Dorsolateral prefrontal cortex (tissue), 122 donors: ENCODE measurements at places on chromosomes 1 and 21.

- DNase-seq, result no peak
These were observed 222.7 kb upstream of the PTBP2 start for GRCh38 chr1:96498744-96499340.

DNA sequence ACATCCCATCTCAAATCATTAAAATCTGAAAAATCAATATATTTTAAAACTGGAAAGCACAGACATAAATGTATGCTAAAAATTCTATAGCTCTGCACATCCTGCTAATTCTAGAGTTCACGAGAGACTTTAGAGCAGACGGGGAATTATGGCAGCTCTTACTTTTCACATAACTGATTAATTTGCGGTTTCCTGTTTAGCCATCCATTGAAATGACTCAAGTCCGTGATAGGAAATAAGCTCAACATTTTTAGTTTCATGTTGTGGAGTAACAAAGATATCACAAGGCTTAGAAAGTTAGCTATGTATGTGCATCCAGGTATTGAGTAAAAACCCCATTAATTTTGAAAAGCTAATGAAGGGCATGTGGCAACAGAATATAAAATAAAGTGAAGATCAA, 123.2 kb downstream of the SMYD2 start:
- no peak for DNase-seq

DNA sequence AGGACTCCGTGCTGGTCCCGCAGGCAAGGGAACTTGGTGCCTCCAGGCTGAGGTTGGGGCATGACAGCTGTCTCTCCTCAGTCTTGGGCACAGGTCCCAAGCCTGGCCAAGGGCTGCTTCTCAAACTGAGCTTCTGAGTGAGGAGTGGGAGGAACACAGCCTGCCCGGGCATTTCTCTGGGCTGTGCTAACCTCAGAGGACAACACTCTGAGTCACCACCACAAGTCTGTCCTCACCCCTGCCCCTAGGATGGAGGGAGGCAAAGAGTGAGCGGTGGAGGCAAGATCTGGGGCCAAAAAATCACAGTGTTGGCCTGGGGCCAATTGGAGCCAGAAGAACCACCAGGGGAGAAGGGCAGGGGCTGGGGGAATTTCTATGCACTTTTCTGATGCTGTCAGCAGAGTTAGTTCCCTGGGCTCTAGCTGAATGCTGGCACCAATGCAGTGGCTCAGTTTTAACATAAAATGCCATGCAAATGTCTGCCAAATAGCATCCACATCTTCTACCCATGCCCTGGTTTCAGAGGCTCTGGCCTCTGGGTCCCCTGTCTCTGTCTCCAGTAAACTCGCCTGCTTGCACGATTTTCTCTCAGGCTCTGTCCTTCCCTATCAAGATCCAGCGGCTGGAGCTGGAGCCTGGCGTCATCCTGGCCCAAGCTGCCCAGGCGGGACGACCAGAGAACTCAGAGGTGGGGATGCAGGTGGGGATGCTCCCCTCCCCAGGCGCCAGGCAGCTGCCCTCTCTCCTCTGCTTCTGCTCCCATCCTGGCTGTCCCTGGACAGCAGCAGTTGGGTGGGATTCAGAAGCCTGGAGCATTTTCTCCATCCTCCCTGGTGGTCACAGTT, 11.0 kb upstream of the CDK18 start:
- DNase-seq, result no peak

DNA sequence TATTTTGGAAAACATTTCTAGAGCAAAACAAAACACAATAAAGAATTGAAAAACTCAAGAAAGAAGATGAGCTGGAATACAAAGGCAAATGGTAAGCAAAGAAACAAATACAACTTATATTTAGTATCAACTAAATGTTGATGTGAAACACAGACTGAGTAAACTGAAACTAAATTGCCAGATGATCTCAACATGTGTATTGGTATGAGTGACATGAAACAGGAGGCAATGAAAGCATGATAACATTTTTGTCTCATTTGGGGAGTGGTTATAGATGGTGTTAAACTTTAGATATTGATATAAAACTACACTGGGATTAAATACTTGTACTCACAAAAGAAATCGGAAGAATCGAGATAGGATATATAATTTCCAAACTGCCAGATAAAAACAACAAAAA, 805.6 kb upstream of the CXADR start:
- DNase-seq, result no peak

DNA sequence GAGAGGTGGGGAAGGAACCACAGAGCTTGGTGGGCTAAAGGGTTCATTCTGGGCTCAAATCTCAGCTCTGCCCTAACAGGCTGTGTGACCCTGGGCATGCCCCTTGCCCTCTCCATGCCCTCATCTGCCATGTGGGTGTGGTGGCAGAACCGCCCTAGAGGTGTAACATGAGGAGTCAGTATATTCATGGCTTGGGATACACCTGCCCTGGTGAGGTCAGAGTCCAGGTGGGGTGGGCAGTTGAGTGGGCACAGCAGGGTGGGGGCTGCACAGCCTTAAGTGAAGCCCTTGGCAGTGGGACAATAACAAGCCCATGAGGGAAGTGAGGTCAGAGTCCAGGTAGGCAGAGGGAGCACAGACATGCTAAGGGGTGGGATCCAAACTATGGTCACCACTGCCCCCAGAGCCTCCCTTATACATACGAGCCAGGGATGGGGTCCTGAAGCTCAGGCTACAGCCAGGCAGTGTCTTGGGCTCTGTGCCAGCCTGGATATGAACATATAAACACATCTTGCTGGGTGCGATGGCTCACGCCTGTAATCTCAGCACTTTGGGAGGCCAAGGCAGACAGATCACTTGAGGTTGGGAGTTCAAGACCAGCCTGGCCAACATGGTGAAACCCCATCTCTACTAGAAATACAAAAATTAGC, 59.0 kb upstream of the EFHD2 start:
- DNase-seq, result no peak

DNA sequence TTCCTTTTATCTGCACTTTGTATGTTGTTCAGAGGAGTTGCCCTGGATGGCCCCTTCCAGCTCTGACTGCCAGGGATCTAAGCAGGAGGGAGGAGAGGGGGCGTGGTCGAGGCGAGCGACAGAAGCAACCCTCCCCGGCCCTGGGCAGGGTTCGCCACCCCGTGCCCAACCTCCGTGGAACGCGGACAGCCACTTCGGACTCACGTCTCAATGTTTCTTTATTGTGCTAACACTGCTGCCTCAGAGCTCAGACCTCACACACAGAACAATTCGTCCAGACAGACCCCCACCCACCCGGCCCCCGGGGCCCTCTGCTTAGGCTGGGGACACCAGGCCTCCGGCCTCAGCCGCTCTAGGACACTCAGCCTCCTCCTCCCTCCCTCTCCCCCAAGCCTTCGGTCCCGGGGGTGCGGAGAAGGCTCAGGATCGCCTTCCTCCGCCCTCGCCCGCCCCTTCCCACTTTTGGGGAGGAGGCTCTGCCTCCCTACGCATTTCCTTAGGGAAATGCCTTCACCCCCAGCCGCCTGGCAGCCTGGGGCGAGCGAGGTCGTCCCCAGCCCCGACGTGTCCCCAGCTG, 8.3 kb downstream of the VSIG8 start:
- peak; percentile 59 for DNase-seq

DNA sequence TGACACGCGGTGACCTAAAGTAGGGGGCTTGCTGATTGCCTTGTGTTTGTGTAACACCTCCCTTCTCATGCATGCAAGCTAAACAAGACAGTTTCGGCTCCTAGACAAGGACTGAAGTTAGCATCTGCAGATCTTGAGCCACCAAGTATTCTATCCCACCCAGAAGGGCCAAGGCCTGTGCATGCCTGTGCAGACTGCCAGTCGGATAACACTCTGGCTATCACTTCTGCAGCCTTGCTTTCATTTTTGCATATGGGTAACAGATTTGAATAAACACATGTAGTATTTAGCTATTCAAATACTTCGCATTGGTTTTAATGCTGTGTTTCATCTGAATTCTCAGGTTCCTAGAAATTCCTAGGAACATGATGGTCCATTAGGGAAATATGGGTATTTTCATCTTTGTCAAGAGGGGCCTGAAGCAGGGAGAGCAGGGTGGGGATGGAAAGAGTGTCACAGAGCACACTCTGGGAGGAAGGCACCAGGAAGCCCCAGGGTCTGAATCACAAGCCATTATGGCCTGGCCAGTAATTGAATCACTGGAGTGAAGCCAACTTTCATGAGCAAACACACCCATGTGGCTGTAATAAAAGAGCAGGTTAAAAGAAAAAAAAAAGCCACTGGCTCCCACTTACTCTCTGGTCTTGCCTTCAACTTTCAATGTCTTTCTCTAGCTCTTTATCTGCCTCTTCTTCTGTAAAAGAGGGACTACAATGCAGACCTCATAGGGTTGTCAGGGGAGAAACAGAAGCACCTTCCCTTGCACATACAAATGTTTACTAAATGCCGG, 28.3 kb downstream of the GADD45A start:
- no peak for DNase-seq

DNA sequence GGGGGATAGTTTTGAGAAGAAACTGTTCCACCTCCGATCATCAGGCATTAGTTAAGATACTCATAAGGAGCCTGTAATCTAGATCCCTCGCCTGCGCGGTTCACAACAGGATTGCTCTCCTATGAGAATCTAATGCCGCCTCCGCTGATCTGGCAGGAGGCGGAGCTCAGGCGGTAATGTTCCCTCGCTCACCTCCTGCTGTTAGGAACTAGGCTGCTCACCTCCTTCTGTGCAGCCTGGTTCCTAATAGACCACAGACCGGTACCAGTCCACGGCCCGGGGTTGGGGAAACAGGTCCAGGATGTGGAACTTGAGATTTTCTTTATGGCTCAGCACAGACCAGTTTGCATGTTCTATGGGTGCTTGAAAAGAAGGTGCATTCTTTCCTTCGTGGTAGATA, 27.2 kb upstream of the FAM3B start:
- DNase-seq, result no peak

DNA sequence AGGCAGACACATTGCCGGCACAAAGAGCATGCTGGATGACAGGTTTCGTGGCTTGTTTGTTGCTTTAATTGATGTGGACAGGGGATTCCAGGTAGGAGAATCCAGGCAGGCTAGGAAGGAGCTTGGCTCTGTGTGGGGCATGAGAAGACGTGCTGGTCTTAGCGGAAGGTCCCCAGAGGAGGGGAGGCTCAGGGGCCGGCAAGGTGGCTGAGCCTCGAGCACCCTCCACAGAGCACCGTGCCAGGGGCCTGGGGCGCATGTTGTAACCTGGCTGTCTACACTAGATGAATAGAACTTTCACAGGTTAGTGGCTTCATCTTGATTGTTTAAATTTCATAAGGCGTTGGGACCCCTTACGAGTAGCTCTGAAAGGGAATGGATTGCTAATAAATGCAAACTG, 223.1 kb downstream of the CAMTA1 start:
- no peak for DNase-seq

GRCh38 chr1:20318521-20318920, 27.8 kb downstream of the VWA5B1 start:
- no peak for DNase-seq

DNA sequence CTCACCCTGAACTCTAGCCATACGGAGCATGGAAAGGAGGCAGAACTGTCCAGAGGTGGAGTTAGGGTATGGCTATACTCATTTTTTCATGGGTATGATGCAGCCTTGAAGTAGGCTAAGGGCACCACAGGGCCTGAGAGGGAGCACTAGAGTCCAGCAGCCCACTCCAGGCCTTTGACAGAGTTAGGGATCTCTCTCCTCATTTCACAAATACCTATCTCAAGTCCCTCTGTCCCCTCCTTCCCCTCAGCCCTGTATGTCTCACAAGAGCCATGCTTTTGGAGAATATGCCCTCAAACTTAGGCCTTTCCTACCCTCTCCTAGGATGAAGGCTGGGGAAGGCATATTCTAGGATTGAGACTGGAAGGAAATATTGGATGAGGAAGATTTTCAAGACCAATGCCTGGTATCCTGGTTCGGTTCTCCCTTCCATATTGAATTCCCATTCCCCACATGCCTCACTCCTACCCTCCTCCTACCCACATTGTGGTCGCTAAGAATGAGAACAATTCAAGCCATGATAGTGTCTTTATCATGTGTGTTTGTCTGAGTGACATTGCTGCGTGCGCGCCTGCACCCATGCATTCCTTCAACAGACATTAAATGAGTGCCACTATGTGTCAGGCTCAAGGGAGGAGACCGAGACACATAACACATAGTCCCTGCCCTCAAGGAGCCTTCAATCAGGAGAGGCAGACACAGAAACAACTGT, 2.6 kb upstream of the NECTIN4 start:
- no peak for DNase-seq

GRCh38 chr1:41362357-41362721, 1.1 kb downstream of the FOXO6 start:
- no peak for DNase-seq

DNA sequence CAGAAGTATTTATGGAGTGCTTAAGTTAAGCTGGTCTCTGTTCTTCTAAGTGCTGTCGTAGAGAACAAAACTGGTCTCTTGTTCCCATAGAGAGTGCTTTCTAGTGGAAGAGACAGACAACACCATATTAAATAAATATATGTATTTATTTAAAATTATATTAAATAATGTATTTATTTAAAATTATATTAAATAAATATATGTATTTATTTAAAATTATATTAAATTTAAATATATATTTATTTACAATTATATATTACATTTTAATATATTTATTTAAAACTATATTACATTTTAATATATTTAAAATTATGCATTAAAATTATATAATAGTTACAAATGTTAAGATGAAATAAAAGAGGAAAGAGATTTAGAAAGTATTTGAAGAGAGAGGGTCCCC, 175.5 kb upstream of the OLFM3 start:
- no peak for DNase-seq

DNA sequence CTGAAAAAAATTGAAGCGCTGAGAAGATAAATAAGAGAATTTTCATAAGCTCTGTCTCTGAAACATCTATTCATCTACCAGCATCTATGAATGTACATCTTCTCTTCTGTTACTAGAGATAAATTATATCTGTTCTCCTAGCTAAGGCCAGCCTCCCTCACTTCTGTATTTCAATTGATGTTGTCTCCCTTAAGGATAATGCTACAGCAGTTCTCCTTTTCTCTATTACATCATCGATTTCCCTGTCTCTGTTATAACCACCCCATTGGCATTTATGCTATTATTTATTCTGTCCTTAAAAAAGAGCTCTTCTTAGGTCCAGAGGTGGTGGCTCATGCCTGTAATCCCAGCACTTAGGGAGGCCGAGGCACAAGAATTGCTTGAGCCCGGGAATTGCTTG, 42.9 kb upstream of the TMCO2 start:
- no peak for DNase-seq

- DNase-seq, result no peak
These were observed 16.9 kb upstream of the DMRTB1 start for GRCh38 chr1:53442299-53442698.

GRCh38 chr1:20708057-20708456, 9.8 kb downstream of the KIF17 start:
- DNase-seq, result no peak

DNA sequence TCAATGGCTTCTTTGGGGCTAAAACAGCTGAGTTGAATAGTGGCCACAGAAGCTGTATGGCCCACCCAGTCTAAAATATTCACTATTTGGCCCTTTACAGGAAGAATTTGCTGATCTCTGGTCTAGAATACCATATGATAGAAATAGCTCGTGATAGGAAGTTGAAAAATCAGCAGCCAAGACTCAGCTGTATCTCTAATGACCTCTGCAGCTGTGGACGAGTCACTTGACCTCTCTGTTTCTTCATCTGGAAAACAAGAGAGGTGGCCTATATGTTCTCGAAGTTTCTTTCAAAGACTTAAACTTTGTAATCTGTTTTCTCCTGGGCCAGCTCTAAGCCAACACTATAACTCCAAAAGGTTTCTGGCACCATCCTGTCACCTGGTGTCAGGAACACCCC, 129.2 kb downstream of the ZBTB18 start:
- no peak for DNase-seq

GRCh38 chr1:94739521-94740061, 80.6 kb upstream of the SLC44A3 start:
- DNase-seq, result no peak
